ENCODE measurements at places on chromosomes 1 and 21. TPM values are rescaled to one million over a fixed set of nuclear protein-coding genes. Genes with fewer than 3 reads are reported as not detected.

DNA sequence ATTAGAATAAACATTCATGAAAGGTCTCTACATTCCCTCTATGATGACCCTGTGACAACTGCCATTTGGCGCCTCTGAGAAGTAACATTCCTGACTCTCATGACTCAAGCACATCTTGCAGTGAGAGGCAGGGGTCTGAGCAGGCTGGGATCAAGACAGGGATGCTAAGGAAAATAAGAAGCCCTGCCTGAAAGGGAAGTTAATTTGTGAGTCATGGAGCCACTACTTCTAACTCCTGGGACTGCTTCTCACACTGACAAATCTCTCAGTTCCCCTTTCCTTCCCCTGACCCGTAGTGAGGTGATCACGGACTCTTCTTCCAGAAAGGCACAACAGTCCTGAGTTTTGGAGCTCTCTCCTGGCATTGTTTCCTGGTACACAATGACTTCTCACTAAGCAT, 231.9 kb downstream of the TNR start:
- H3K4me3 ChIP-seq = no peak overlapping the region
- 0 out of 2 replicates have a peak, but pooled peaks cover 1% of the 10 kb centered on the region for H3K27me3 ChIP-seq
- H3K4me1 ChIP-seq = no peaks in the 10 kb centered on the region
- no peaks in the 10 kb centered on the region for H3K36me3 ChIP-seq
- DNase-seq = no peak

- no peak overlapping the region for H3K27ac ChIP-seq
- no peaks in the 10 kb centered on the region for H3K4me1 ChIP-seq
- H3K27me3 ChIP-seq = no peaks in the 10 kb centered on the region
- DNase-seq = no peak
- no peak overlapping the region for H3K4me3 ChIP-seq
These were observed 1211.9 kb downstream of the MRPL39 start for GRCh38 chr21:24395320-24395923.

TRAF3IP3 gene
- not detected for total RNA-seq

DNA sequence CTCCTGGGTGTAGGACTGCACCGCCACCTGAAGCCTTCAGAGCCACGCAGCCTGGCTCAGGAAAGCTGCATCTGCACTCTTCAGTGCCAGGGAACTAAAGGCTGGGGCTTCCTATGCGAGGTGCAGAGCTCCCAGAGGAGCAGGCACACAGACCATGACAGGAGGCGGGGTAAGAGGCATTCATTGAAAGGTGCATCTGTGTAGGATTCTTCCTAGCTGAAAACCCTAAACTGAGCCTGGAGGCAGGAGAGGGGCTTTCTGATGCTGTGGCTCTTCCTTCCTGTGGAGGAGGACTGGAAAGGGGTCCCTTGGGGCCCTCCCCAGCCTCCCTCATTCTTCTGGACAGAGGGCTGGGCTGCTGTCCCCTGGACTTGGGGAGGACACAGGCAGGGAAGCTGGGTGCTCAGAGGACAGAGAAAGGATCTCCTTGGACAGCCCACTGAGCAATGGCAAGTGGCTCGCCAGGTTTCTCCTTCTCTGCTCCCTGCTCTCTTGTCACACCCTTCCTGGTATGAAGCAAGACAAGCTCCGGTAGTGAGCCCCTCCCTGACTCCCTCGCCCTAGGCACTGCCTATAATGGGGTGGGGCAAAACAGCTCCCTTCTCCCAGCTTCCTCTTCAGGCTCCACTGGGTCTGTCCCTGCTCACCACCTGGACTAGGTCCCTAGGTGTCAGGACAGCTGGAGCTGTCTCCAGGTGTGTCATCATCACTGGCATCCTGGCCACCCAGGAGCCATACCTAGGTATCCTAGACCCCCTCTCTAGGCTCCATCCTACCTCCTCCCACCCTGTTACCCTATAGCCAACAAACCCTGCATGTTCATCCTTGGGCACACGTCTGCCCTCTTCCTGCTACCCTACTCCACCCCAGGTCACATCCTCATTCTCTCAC, 20.0 kb downstream of the S100A6 start:
- no peak overlapping the region for H3K4me3 ChIP-seq
- H3K27me3 ChIP-seq = no peaks in the 10 kb centered on the region
- H3K36me3 ChIP-seq = no peaks in the 10 kb centered on the region
- DNase-seq = peak; percentile 83
- peaks cover 74% of the 10 kb centered on the region for H3K4me1 ChIP-seq
- peak overlapping the region; percentile 80 for H3K27ac ChIP-seq

Data from Caco-2 (cell line).